ENCODE measurements at places on chromosomes 3 and 15.

- DNase-seq, result no peak
Observed at GRCh38 chr3:46132565-46132964, 75.5 kb downstream of the CCR1 start.

DNA sequence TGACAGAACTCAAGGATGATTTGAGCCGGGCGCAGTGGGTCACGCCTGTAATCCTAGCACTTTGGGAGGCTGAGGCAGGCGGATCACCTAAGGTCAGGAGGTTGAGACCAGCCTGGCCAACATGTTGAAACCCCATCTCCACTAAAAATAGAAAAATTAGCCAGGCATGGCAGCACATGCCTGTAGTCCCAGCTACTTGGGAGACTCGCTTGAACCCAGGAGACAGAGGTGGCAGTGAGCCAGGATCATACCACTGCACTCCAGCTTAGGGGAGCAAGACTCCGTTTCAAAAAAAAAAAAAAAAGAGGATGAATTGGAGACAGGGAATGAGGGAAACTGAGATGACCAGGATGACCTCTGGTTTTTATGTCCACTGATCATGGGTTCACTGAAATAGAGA lies 60.4 kb upstream of the CDIN1 start:
- DNase-seq, result no peak

DNA sequence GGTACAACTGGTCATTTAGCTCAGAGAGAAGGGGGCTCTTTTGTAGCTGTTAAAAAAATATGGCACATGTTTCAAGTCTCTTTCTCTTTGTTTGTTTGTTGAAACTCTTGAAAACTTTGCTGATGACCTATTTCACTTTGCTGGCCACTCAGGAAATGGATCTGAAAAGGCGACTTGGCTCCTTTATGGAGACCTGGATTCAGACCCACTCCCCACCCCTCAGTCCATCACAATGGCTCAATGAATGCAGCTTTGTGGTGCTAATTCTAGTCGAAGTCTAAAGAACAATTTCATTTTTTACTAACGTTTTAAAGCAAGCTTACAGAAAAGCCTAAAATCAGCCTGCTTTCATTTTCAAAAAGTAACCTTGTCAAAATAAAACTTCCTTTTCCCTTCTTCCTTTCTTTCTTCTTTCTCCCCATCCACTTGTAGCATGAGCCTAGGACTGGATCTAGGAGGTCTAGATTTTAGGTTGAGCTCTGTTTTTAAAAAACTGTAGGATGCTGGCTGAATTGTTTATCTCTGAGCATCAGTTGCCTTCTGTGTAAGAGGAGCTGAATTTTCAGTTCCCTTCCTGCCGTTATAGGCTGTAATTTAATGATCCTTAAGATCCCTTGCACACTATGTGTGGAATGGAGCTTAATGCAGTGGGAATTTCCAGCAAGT lies 165.5 kb upstream of the FEZF2 start:
- no peak for DNase-seq

- no peak for DNase-seq
Observed at GRCh38 chr3:72800869-72801268, 47.4 kb downstream of the SHQ1 start.

GRCh38 chr3:102069211-102069662 lies 219.9 kb downstream of the NFKBIZ start:
- DNase-seq, result no peak

- DNase-seq, result no peak
Observed at GRCh38 chr3:179955809-179956208, 80.9 kb downstream of the PEX5L start.

DNA sequence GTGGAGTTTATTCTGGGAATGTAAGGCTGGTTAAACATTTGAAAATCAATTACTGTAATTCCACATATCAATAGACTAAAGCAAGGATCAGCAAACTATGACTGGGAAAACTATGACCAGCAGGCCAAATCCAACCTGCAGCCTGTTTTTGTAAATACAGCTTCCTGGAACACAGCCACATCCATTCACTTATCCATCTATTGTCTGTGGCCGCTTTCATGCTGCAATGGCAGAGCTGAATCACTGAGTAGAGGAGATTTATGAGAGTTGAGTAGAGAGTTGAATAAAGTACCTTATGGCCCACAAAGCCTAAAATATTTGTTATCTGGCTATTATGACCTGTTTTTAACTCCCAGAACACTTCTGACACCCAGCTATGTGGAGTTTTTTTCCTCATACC lies 12.2 kb downstream of the MYLK start:
- no peak for DNase-seq

DNA sequence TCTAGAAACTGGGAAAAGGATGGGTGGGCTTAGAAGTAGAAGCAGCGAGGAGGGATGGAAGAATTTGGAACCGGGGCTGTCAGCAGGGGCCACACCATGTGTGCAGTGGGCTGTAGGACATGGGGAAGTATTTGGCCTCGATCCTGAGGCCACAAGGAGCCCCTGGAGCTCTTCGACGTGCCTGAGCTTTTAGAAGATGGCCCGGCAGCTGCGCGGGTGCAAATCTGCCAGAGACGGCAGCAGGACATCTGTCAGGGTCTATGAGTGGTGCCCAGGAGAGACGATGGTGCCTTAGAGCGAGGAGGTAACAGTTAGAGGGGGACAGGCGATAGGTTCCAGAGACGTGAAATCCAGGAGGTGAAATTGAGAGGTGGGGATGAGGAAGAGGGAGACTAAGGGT lies 321.1 kb downstream of the UACA start:
- DNase-seq, result no peak

DNA sequence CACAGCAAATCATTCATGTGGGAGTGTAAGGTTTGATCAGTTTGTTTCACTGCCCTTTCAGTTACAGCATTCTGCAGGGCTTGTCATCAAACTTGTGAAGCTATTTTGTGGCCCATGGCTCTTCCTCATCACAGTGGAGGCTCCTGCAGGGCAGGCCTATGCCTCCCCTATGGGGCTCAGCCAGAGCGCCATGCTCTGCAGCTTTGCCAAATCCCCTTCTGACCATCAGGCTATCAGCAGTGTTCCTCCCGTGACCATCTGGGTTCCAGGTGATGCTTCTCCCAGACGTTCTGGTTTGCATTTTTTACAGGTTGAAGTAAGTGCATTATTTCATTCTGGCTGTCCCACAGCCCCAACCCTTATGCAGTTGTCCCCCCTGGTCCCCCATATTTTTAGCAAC lies 28.1 kb upstream of the REC114 start:
- DNase-seq, result no peak

DNA sequence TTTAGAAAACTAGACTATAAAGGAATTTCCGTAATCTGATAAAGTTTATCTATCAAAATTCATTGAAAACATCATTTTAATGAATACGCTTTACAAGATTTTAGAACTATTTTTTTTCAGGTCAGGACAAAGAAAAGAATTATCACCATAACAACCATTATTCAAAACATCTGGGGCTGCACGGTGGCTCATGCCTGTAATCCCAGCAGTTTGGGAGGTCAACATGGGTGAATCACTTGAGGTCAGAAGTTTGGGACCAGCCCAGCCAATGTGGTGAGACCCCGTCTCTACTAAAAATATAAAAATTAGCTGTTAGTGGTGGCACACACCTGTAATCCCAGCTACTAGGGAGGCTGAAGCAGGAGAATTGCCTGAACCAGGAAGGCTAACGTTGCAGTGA lies 260.4 kb downstream of the WNT5A start:
- no peak for DNase-seq

GRCh38 chr15:51129535-51130188 lies 35.0 kb upstream of the TNFAIP8L3 start:
- DNase-seq, result no peak

DNA sequence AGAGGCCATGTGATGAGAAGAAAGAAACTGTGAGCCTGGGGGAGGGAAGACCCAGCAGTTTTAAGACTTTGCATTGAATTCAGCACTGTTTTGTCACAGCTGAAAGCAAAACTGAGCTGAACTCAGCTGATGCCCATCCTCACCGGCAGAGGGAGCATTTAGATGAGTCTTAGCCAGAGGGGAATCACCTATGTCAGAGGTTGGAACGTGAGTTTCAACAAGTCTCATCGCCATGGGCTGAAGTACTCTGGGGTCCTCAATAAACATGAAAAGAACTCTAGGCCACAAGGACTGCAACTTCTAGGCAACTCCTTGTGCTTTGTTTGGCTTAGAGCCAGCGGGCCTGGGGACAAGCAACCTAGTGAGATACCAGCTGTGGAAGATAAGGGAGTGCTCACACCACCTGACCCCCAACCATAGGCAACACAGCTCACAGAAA lies 324.5 kb downstream of the TBL1XR1 start:
- peak; percentile 6 for DNase-seq

- DNase-seq, result no peak
Observed at GRCh38 chr3:61526308-61526707, 35.1 kb upstream of the PTPRG start.

GRCh38 chr3:128748557-128748956 lies 22.6 kb downstream of the RAB7A start:
- no peak for DNase-seq

DNA sequence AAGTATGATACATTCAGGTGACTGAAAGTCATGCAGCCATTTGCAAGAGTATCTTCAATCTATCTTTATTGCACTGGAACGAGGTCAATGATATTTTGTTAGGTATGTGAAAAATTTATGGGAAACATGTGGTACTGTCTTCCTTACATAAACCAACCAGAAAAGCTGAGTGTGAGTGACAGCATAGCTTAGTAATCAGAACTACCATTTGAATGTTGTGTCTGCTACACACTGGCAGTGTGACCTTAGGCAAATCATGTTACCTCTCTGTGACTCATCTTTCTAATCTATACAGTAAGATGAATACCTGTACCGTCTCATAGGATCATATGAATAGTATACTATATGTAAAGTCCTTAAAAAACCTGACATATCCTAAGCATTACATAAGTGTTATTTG lies 337.9 kb upstream of the IL12A start:
- no peak for DNase-seq

DNA sequence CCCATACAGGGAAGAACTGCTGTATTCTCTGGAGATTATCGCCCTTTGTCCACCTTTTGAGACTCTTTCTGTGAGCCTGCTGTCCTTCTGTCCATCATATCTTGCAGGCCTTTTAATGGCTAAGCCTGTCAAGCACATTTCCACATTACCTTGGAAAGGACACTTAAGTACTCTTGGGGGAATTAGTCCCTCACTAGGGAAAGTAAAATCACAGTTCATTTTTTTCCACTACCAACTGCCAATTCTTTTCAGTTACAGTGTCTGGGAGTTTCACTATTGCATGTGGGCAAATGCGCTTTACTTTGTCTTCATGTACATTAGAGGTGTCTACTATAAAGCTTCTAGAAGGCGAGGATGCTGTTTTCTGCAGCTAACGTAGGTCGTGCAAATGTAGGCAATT lies 242.1 kb downstream of the NSUN3 start:
- DNase-seq, result no peak

DNA sequence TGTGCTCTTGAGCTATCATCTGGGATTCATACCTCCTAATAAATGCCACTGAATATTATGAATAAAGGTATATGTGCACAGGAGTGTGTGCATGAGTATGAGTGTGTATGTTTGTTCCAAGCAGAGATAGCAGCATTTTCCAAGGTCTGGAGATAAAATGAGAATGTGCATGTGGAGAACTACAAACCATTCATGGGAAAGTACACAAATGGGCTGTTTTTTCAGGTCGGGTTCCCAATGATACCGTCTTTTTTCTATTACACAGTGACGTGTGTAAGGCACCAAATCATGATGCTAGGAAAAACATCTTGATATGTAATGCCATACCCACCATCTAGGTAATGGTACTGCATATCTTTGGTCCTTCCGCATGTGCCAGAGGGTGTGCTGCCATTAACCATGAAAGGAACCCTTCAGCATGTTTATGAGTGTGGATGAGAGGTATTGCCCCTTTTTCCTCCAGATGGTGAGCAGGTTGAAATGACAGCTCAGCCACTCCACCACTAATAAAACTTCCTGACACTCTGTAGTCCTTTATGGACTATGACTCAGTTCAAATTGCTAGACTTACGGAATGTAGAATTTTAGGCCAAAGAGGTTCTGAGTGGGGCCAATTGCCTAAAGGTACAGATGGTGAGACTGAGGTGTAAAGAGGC lies 36.4 kb upstream of the COPB2 start:
- no peak for DNase-seq

DNA sequence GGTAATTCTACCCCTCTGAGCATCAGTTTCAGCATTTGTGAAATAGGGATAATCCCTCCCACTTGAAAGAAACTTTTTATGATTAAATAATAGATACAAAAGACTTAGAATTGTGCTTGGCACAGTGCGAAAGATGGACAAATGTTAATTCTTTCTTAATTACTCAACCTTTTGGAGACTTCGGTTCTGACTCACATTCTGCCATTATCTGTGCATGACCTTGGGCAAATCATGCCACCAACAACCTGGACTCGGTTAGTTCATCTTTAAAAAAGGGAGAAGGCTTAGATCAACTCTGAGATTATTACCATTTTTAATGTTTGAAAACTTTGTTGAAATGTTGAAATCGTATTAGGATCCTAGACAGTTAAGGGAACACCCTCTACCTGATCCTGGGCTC lies 40.6 kb upstream of the POLR2M start:
- DNase-seq, result no peak

DNA sequence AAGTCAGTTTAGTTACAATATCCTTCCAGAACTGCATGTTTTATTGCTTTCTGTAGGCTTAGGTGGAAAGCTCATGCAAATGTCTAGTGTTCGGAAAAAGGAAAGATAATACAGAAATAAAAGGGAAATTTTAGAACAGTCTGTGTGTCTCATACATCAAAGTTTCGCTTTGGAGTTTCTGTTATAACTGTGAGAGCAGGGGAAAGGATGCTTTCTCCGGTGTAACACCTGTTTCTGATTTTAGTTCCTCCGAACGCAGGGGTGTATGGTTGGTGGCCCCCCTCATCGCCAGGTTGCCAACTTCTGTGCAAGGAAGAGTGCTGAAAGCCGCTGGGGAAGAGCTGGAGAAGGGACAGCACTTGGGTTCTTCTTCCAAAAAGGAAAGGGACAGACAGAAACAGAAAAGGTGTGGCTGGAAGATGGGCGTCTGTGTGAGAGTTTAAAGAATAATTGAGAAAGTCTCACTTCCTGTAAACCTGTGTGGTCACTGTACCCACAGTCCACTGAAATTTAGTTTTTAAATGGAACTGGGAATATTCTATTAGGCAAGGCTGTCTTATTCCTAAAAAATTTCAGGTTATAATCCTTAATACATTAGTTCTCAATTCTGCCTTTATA lies 6.7 kb downstream of the P2RY12 start:
- no peak for DNase-seq

DNA sequence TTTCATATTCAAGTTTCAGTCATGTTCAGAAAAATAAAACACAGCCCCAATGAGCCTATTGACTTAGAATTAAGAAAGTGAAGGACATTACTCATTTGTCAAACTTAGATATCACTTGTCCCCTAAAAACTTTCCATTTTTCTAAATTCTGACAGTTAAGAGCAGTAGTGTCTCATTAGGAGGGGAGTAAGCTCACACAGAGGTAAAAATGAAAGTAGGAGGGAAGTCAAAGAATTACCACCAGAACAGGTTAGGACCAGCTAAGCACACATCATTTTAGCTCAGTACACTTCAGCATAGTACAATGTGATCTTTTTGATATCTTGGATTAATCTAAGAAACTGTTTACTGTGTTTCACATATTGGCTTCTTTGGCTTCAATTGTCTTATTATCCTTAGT lies 64.3 kb downstream of the OSTN start:
- DNase-seq, result no peak

GRCh38 chr3:47016934-47017435 lies 37.5 kb downstream of the NBEAL2 start:
- peak; percentile 31 for DNase-seq

All from fibroblast of skin of left biceps (primary cell).